ENCODE measurements at places on chromosomes 4 and X.

DNA sequence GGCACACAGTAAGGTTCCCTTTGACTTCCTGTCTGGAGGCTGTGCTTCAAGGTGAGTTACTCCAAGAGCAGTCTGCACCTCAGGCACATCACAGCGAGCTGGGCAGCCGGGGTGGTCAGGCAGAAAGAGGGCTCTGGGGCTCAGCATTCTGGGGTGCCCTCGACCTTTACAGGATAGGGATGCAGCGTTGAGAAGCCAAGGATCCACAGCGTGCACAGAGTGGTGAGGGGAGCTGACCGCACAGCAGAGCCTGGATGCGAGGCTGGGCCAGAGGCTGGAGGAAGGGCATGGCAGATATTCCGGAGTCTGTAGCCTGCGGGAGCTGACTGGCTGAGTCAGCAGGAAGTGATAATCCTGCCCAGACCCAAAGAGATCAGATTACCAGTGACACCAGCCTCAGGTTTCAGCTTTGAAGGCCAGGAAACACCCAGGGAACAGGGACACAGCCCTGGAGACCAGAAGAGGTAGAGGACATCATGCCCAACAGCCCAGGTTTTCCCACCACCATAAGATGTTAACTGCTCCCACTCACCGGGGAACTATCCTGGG lies 38.4 kb upstream of the PDLIM3 start:
- DNase-seq: no peak

GRCh38 chr4:33959519-33959918 lies 2284.8 kb downstream of the ARAP2 start:
- DNase-seq: no peak

DNA sequence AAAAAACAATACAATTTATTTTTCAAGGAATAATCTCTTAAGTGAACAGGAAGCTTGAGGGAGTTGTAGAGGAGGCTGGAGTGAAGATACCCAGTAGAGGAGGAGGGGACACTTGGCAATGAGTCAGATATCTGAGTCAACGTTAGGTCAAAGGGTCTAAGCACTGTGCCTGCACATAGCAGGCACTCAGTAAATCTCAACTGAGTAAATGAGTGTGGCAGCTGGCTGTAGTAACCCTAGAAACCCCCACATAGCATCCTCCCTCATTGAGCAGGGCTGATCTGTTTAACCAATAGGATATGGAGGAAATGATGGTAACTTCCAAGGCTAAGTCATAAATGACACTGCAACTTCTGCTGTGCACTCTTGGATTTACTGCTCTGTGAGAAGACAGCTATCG lies 186.0 kb upstream of the FAM241A start:
- DNase-seq: no peak

DNA sequence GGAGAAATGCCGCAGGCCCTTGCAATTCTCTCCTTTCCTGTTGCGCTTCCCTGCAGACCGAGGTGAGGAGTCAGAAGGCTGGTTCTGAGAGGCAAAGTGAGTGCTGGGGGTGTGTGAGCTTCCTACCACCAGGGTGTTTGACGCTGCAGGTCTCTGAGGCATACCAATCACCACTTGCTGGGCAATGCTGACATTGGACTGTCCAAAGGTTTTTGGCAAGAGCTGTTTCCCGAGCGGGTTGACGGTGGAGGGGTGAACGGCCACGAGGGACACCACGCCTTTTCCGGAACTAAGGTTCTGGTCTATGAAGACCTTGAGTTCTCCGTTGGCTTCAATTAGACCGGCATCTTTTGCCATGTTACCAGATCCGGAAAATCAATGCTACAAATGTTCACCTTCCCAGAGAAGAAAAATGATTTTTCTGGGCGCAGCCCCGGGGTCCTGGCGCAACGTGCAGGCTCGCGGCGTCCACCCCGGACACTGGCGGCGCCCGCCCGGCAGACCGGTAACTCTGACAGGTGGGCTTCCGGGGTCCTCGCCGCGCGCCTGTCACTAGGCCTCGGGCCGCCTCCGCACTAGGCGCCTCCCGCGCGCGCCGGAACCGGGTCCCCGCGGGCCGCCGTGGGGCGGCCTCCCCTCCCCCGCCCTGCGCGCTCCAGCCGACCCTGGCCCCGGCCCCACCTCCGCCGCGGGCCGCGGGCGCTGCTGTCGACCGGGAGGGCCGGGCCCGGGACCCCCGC lies 44.9 kb upstream of the FAM47C start:
- no peak for DNase-seq

DNA sequence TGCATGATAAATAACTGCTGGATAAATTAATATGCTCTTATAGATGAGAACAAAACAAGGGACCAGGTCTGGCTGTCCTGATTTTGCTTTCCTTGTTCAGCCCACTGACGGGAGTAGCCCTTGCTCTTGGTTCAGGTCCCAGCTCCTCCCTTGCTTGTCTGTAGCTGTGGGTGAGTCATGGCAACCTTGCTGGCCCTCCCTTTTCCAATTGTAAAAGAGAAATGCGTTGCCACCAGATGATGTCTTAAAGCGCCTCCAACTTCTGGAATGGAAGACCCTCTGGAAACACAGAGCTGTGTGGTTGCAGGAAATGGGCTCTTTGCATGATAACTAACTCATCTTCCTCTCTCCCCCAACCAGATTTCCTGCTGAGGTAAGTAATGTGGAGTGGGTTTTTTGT lies 171.4 kb downstream of the AASDH start:
- DNase-seq: no peak

DNA sequence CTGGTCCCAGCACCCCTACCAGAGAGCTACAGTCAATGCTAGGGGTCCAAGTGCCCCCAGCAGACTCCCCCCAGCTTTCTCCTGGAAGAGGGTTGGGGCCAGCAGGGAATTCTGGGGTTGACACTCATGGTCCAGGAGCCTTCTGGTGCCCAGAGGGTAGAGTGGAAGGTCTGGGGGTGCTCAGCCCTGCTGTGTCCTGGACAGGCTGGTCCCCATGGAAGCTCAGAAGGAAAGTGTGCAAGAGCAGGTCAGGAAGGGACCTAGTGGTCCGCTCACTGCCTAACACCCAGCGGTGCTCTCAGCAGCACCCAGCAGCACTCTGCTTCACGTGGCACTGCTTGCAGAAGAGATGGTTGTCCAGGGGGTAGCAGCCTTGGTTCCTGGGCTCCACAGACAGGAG lies 6.9 kb downstream of the TEX13C start:
- no peak for DNase-seq

All from stimulated activated CD4-positive, alpha-beta T cell treated with anti-CD3 and anti-CD28 coated beads, Interleukin-12 subunit alpha, Interleukin-12 subunit beta, amount 100 ng/mL, for 48 hours (primary cell).